ENCODE measurements at places on chromosomes 2 and 18.

- no peak for DNase-seq
Measured at GRCh38 chr2:64692401-64692800, 38.7 kb upstream of the SERTAD2 start.

DNA sequence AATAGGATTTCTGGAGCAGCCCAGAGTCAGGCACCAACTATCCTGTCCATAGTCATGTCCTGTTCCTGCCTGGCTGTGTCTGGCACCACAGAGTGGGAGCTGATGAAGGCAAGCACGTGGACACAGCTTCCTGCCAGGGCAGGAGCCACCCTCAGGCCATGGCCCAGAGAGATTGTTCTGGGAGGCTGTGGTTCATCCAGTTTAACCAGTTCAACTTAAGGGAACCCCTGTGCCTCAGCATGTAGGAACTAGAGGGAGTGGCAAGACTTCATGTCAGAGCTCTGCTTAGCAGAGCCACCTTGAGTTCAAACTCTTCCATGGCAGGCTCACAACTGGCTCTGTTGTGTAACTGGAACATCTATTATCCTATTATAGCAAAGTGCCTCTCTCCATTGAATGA, 73.2 kb upstream of the NCKAP5 start:
- DNase-seq = no peak

DNA sequence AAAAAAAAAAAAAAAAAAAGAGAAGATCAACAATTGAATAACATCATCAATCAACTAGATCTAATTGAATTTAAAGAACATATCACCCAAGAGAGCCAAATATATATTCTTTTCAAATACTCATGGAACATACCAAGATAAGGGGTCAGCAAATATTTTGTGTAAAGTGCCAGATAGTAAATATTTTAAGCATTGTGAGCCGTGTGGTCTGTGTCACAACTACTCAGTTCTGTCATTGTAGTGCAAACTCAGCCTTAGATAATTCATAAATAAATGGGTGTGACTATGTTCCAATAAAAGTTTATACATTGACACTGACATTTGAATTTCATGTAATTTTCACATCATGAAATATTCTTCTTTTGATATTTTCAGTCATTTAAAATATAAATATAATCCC, 45.9 kb downstream of the OTX1 start:
- no peak for DNase-seq

- DNase-seq = no peak
Measured at GRCh38 chr18:12359515-12359927, 17.5 kb downstream of the AFG3L2 start.

GRCh38 chr2:238970553-238971081, 122.7 kb downstream of the TWIST2 start:
- DNase-seq = peak; percentile 44

DNA sequence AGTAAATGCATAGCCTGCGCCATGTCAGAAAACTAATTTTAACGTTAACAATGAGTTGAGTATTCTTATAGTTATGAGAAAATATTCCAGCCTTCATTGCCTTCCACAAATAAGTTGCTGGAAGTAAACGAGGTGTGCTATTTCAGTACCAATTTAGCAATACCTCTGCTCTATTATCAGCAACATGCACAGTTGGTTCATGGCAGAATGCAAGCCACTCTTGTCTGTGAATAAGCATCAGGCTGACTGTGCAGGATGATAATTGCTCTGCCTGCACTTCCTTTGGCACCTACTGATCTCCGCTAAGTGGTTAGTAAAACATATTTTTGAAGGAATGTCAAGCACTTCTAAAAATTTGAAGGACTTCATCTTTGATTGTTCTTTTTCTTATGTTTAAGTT, 261.9 kb upstream of the SIX3 start:
- DNase-seq = no peak

DNA sequence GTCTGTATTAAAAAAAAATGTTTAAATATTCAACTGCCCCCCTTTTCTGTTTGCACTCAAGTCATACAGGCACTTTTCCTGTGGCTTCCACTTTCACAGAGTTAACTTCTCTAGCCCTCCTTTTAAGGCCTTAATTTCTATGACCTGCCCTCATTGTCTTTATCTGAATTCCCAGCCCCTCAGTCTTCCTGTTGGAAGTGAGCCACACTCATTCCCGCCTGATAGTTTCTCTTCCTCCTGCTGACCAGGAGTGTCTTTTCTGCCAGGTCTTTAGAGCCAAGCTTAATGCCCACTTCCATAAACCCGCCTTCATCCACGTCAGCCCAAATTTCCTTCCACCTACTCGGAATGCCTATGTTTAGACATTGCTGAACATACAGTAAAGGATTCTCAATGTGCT, 10.5 kb downstream of the COPS8 start:
- DNase-seq = no peak

- DNase-seq = no peak
Measured at GRCh38 chr2:100748673-100749072, 71.3 kb upstream of the NPAS2 start.

DNA sequence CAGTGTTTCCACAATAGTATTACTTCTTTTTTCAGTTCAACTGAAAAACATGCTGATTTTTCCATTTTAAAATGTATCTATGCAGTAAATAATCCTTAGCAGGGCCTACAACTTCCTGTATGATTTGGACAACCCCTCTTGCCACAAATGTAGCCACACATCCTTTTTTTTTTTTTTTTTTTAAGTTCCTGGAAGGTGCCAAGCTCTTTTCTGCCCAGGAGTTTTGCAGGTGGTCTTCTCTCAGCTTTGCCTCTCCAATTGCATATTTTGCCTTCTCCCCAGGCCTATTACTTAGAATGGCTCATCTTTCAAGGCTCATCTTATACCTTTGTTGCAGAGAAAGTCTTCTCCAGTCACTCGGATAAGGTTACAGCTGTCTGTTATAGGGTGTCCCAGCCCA, 11.6 kb downstream of the KLHL14 start:
- DNase-seq = no peak

DNA sequence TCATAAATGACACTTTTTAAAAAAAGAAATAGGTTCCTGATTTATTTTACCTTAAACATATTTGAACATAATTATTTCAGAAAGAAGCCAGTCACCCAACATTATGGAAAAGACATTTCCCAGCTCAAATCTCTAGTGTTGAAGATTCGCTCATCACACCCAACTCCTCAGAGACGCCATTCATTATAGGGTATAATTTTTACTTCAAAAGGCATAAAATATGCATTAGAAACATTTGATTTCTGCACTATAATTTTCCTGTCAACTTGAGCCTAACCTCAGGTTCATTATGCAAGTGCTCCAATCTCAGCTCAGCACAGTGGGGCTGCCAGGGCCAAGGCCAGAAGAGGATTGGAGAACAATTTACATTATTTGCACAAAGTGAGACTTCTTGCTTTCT, 58.8 kb upstream of the TTN start:
- no peak for DNase-seq

DNA sequence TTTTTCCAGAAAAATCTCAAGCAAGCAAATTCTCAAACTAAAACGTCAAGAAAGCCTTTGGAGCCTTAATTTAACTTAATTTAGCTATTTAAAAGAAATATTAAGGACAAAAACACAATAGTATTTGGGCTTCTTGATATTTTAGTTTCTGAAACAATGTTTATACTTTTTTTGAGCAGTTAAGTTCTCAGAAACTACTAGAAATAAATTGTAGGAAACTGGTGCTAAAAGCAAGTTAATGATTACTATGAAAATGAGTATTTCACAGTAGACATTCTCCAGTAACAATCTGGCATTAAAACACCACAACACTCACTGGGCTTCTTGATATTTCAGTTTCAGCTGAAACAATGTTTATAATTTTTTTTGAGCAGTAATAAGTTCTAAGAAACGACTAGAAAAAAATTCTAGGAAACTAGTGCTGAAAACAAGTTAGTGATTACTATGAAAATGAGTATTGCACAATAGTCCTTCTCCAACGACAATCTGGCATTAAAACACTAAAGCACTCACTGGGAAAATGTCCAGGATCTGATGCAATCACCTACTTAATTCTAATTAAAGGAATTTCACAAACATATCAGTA, 45.1 kb downstream of the TRAK2 start:
- no peak for DNase-seq
